ENCODE measurements at places on chromosomes 7 and 10. TPM values are rescaled to one million over a fixed set of nuclear protein-coding genes. Genes with fewer than 3 reads are reported as not detected.
A peak's percentile ranks its signal among the peaks of the same experiment; 100 is the strongest.

GIMAP2 gene
- total RNA-seq: 79.0 TPM

TMEM196 gene
- total RNA-seq: not detected

- no peak overlapping the region for H3K4me3 ChIP-seq
- peaks cover 72% of the 10 kb centered on the region for H3K27me3 ChIP-seq
- H3K36me3 ChIP-seq: no peaks in the 10 kb centered on the region
- no peak for DNase-seq
- peaks cover 8% of the 10 kb centered on the region for H3K4me1 ChIP-seq
These were observed 48.4 kb downstream of the AOC1 start for GRCh38 chr7:150900675-150901074.

- DNase-seq: no peak
- no peak overlapping the region for H3K4me3 ChIP-seq
- H3K27me3 ChIP-seq: peaks cover 36% of the 10 kb centered on the region
These were observed 152.1 kb upstream of the MKI67 start for GRCh38 chr10:128278362-128278761.

DNA sequence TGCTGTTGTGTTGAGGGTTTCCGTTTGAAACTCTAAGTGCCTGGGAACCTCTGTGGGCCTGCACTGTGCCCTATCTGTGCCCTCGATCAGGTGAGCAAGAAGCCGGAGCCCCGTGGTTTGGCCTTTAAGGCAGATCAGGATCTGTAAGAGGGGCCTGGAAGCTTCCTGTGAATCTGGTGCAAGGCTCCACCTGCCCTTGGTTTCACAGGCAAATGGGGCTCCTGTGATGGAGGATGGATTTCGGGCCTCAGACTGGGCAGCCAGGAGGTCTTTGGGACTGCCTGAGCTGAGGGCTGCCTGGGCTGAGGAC lies 21.6 kb downstream of the SCART1 start:
- peak; percentile 53 for DNase-seq
- peaks cover 35% of the 10 kb centered on the region for H3K4me1 ChIP-seq
- H3K27me3 ChIP-seq: no peaks in the 10 kb centered on the region
- H3K4me3 ChIP-seq: peak overlapping the region; percentile 20
- peak overlapping the region; percentile 73 for H3K27ac ChIP-seq

GRCh38 chr7:104482362-104483037 lies 154.1 kb downstream of the LHFPL3 start:
- H3K27me3 ChIP-seq: no peaks in the 10 kb centered on the region
- DNase-seq: no peak

DNA sequence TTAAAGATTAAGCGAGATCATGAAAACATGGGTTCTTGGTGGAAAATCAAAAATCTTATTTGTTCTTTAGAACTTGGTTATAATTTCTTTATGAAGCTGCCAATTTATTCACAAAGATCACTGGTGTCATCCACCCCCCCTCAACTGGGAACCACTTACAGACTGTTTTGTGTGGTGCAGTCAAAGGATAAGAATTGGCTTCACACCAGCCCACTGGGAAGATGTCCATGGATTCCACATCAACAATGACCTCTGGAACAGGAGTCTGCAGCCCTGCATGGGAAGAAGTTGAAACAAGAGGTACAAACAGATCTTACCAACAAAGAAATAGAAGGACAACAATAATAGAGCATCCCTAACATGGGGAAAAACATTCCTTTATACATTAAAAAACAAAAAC lies 205.2 kb downstream of the SFMBT2 start:
- no peak overlapping the region for H3K4me3 ChIP-seq
- no peaks in the 10 kb centered on the region for H3K27me3 ChIP-seq
- H3K36me3 ChIP-seq: peaks cover 78% of the 10 kb centered on the region
- no peak overlapping the region for H3K27ac ChIP-seq
- DNase-seq: no peak

DNA sequence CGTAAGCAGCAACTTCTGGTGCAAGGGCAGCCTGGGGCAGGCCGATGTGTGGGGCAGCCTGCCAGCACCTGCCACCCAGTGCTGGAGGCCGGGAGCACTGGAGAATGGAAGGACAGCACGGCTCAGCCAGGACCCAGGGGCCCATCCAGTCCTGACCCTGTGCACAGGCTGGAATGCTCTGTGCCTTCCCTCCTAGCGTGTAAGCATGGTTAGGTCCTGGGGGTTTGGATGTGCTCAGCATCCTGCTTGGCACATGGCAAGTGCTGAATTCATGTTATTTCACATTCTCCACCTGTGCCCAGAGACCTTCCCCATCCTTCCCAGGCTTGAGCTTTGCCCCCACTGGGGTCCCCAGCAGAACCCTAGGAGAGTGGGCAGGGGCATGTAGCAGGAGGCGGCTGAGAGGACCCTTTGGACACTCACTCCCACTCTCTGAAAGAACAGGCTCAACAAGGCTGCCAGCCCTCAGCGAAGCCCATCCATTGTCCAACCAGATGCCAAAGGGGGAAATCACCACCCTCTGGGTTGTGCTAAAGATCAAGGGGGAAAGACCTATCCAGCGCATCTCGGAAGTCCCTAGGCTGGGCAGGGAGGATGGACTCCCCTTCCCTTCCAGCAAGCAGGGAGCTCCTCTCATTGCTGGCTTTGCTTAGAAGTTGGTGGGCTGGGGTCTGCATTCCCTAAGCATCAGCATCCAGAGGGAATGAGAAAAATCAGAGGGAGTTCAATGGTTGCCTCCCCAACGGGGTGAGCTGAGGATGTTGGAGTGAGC lies 29.7 kb downstream of the ANXA8 start:
- H3K27ac ChIP-seq: no peak overlapping the region
- no peaks in the 10 kb centered on the region for H3K36me3 ChIP-seq
- H3K4me1 ChIP-seq: no peaks in the 10 kb centered on the region
- H3K4me3 ChIP-seq: no peak overlapping the region
- no peak for DNase-seq
- peaks cover 13% of the 10 kb centered on the region for H3K27me3 ChIP-seq

GRCh38 chr10:124266468-124267230 lies 152.1 kb downstream of the OAT start:
- H3K4me1 ChIP-seq: no peaks in the 10 kb centered on the region
- no peaks in the 10 kb centered on the region for H3K27me3 ChIP-seq
- no peak for DNase-seq
- H3K4me3 ChIP-seq: no peak overlapping the region

- H3K27me3 ChIP-seq: peaks cover 13% of the 10 kb centered on the region
- peaks cover 8% of the 10 kb centered on the region for H3K4me1 ChIP-seq
These were observed 14.7 kb downstream of the CDNF start for GRCh38 chr10:14822879-14823755.

DNA sequence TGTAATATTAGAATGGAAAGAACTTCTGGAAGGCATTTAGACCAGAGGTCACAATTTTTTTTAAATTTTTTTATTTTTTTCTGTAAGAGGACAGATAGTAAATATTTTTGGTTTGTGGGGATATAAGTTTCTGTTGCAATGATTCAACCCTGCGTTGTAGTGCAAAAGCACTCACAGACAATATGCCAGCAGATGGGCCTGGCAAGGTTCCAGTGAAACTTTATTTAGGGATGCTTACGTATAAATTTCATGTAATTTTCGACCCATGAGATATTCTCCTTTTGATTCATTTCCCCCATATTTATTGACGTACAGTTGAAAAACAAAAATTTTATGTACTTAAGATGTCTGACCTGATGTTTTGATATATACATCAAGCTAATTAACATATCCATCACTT lies 72.8 kb upstream of the NMT2 start:
- DNase-seq: no peak
- H3K4me1 ChIP-seq: peaks cover 22% of the 10 kb centered on the region
- H3K27ac ChIP-seq: no peak overlapping the region
- H3K27me3 ChIP-seq: no peaks in the 10 kb centered on the region
- no peak overlapping the region for H3K4me3 ChIP-seq

DNA sequence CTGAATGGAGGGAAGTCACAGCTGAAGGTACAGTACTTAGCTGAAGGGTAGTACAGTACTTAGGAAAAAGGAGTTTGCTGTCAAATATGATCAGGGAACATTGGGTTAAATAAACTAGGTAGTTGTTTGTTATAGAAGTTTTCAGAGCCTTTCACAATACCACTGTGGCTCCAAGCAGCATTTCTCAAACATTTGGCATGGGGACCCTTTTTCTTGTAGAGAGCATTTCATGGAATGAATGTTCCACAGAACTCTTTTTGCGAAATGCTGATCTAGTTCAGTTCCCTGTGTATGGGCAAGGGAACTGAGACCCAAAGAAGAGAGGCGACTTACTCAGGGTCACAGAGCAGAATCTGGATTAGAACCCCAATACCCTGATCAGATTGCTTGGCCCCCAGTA lies 31.5 kb upstream of the DDX50 start:
- H3K27me3 ChIP-seq: no peaks in the 10 kb centered on the region
- no peaks in the 10 kb centered on the region for H3K36me3 ChIP-seq
- no peak for DNase-seq
- no peak overlapping the region for H3K27ac ChIP-seq

GRCh38 chr10:71252220-71252619 lies 39.9 kb downstream of the UNC5B start:
- no peaks in the 10 kb centered on the region for H3K36me3 ChIP-seq
- no peak overlapping the region for H3K4me3 ChIP-seq
- H3K4me1 ChIP-seq: no peaks in the 10 kb centered on the region
- peaks cover 1% of the 10 kb centered on the region for H3K27me3 ChIP-seq
- DNase-seq: no peak

DNA sequence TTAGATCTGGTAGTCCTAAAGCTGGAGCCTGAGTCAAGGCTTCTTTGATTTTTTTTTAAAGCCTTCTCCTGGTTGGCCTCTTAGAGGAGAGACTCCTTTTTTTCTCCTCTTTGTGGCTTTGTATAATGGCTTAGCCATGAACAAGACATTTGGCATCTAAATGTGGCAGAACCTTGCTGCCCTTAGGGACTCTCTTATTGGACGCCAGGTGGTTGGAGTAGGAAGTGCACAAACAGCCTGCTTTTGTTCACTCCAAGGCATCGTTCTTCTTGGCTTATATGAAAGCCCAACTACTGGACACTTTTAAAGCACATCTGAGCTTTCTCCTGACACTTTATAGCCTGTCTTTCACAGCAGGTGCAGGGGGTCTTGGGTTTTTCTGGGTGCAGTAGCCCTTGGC lies 25.0 kb downstream of the ZPBP start:
- H3K36me3 ChIP-seq: peaks cover 10% of the 10 kb centered on the region
- H3K4me3 ChIP-seq: peak overlapping the region; percentile 83
- peak overlapping the region; percentile 92 for H3K27ac ChIP-seq
- H3K4me1 ChIP-seq: peaks cover 21% of the 10 kb centered on the region
- peak; percentile 52 for DNase-seq
- H3K27me3 ChIP-seq: peaks cover under 1% of the 10 kb centered on the region

DNA sequence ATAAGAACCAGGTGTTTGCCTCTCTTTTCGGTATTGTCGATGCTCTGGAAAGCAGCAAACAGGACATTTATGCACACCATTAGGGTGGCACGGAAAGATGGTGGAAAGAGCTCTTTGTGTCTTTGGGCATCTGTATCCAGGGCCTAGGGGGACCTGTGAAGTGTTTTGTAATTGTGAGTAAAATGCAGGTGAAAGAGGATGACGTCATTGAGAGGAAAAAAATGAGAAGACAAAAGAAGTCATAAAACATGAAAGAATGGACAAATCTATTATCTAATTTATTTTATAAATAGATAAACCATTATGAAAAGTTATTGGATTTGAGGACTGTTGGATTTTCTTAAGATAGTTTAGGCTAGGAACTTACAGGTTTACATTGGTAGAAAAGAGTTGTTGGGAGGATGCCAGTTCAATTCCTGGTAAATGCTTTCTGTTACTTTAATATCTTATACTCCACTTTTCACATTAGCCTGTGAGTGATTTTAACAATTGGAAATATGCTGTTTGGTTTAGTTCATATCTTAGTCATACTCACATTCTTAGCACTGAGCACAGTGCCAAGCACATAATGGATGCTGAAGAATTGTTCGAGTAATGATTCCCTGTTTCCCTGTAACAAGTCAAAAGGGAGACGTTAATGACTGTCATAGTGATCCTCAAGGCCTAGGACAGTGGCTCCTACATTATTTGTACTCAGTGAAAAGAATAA lies 62.6 kb downstream of the EXOC4 start:
- no peak overlapping the region for H3K4me3 ChIP-seq
- H3K27me3 ChIP-seq: no peaks in the 10 kb centered on the region
- H3K36me3 ChIP-seq: peaks cover 22% of the 10 kb centered on the region
- peaks cover 11% of the 10 kb centered on the region for H3K4me1 ChIP-seq

EPHB6 gene
- total RNA-seq: 7.0 TPM

DNA sequence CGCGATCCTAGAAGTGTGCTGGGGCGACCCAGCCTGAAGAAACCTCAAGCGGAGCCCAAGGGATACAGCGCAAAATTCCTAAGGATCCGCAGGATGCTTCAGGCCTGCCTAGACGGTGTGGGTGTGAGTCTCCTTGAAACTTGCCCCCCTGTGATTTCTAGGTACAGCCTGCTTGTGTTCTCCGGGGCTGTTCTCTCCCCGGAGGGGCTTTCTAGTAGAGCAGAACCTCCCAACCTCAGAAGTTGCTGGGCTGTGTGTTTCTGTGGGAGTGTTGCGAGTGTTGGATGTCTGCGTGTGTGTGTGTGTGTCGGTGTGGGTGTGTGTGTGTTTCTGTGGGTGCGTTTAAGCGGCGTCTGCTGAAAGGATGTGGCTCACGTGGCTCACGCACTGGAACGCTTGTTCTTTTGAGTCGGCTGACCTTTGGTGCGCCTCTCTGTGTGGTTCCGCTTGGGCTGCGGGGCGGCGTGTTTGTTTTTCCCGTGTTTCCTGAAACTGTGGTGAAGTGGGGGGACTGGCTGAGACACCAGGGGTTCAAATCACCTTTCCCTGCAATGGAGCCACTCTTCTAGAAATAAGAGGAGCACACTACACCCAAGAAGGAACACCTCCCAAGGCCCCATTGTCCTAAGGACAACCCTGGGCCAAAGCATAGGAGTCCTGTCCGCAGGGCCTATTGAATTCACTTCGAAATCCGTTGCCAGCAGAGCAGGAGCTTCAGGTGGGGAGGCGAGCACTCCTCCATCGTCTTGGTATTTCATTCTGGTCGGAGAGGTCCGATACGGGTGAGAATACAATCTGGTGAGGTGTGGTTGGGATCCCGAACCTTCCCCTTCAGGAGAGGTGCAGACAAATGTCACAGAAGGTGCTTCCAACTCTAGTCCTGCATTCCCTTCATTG lies 25.1 kb upstream of the ZNF273 start:
- peaks cover 9% of the 10 kb centered on the region for H3K4me1 ChIP-seq
- no peak overlapping the region for H3K27ac ChIP-seq
- H3K27me3 ChIP-seq: peaks cover 9% of the 10 kb centered on the region
- DNase-seq: peak; percentile 17

DNA sequence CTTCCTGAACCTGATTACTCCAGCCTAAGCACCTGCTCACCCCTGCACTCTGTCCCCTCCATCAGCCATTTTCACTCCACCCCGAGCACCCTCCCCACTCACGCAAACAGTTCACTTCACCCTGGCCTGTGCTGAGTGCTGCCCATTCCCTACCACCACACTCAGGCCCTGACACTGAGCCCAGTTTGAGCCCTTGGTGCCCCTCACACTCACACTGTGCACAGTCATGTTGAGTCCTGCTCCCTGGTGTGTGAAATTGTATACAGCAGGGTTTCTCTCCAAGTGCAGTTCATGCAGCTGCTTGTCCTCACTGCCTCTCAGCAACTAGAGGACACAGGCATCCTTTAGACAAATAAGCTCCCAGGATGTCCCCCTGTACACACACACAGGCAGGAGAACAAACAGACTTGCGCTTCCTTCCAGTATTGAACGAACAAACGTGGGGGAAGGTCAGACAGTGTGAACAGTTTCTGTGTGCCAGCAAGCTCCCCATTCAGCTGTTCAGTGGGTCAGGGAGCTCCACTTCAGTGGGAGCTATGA lies 6.8 kb downstream of the MYO1G start:
- no peak overlapping the region for H3K4me3 ChIP-seq
- peak overlapping the region; percentile 70 for H3K27ac ChIP-seq
- H3K4me1 ChIP-seq: peaks cover 55% of the 10 kb centered on the region
- no peak for DNase-seq

GRCh38 chr7:73449422-73449821 lies 15.8 kb downstream of the FZD9 start:
- peaks cover 26% of the 10 kb centered on the region for H3K4me1 ChIP-seq
- H3K36me3 ChIP-seq: peaks cover 74% of the 10 kb centered on the region
- no peak for DNase-seq
- no peaks in the 10 kb centered on the region for H3K27me3 ChIP-seq
- no peak overlapping the region for H3K4me3 ChIP-seq
- H3K27ac ChIP-seq: no peak overlapping the region
